ENCODE measurements at places on chromosomes 11 and 22.

GRCh38 chr11:106076171-106076918, 802 bp downstream of the KBTBD3 start:
- H3K4me3 ChIP-seq: peak overlapping the region; percentile 92
- H3K27ac ChIP-seq: peak overlapping the region; percentile 90
- peaks cover 32% of the 10 kb centered on the region for H3K36me3 ChIP-seq
- H3K27me3 ChIP-seq: no peaks in the 10 kb centered on the region

DNA sequence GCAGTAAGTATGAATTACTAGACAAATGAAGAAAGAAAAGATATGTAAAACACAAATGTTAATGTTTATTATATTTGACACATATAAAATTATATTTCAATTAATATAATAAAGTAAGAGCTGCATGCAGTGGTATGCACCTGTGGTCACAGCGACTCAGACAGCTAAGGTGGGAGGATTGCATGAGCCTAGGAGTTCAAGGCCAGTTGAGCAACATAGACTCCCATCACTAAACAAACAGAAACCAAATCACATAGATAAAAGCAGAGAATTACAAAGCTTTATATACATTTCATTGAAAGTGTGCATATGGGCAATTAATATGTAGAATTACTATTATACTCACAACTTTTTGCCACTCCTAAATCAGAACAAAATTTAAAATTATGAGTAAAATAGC, 70.0 kb upstream of the HTATIP2 start:
- H3K27me3 ChIP-seq: peaks cover 3% of the 10 kb centered on the region
- H3K27ac ChIP-seq: no peak overlapping the region
- H3K4me3 ChIP-seq: no peak overlapping the region
- H3K36me3 ChIP-seq: no peaks in the 10 kb centered on the region
- DNase-seq: no peak
- no peaks in the 10 kb centered on the region for H3K4me1 ChIP-seq

GRCh38 chr11:126202646-126203359, 8.6 kb downstream of the RPUSD4 start:
- H3K27ac ChIP-seq: no peak overlapping the region
- peaks cover 73% of the 10 kb centered on the region for H3K36me3 ChIP-seq
- no peaks in the 10 kb centered on the region for H3K27me3 ChIP-seq
- no peak overlapping the region for H3K4me3 ChIP-seq
- H3K4me1 ChIP-seq: no peaks in the 10 kb centered on the region
- DNase-seq: no peak

DNA sequence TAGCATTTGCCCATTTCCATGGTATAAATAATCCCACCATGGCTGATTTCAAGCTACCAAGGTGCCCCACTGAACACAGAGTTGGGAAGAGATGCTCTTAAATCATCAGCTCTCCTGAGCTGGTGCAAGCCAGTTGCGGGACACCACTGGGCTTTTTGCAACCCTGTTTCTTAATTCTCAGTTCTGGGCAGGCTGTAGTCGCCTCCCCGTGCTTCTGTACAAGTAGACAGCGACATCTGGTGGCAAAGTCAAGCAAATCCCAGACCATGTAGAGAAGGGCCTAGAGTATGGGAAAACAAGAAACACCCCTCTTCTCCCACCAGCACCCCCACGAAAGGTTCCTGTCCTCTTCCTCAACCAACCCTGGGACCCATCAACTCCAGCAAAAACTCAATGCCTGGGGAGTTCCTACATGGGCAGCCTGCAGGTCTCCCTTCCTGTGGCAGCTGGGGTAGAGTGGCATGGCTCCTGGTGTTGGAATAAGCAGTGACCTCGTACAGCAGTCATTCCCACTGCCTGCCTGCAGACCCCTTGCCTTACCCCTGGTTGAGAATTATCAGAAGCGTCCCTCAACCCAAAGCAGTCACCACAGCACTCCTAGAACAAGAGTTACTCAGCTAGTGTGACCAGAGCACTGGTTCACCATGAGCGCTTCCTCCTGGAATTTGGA, 68.4 kb downstream of the IGLL5 start:
- no peak overlapping the region for H3K27ac ChIP-seq
- H3K4me3 ChIP-seq: no peak overlapping the region
- no peaks in the 10 kb centered on the region for H3K36me3 ChIP-seq
- H3K4me1 ChIP-seq: peaks cover 8% of the 10 kb centered on the region
- DNase-seq: peak; percentile 45

Data from activated T-helper 2 cell treated with anti-CD3 and anti-CD28 coated beads, Interferon-gamma antibody, Interleukin-2, Interleukin-4, amounts not matched to agents 10 μg/mL and 5 μg/mL and 100 μg/mL, durations not matched to agents 14 hours and 24 hours and 36 hours (primary cell).